ENCODE measurements at places on chromosomes 2 and 18. TPM values are rescaled to one million over a fixed set of nuclear protein-coding genes. Genes with fewer than 3 reads are reported as not detected.

Gene CCDC74B
- not detected for polyA plus RNA-seq

Gene ADRA2B
- not detected for polyA plus RNA-seq

Gene GBX2
- not detected for polyA plus RNA-seq

Gene CD28
- polyA plus RNA-seq = 15.8 TPM

Gene SLC23A3
- polyA plus RNA-seq = not detected

Gene NR4A2
- polyA plus RNA-seq = 20.1 TPM

Gene TMEM178A
- 0.11 TPM for polyA plus RNA-seq

Gene MC5R
- polyA plus RNA-seq = not detected

Gene TPO
- polyA plus RNA-seq = not detected

Gene ASPRV1
- polyA plus RNA-seq = 1.8 TPM

Gene CKAP2L
- not detected for polyA plus RNA-seq

Gene TIMM21
- polyA plus RNA-seq = 14.6 TPM

Gene MAPK4
- polyA plus RNA-seq = not detected

Gene AP1S3
- polyA plus RNA-seq = 1.6 TPM

Gene EIF2B4
- polyA plus RNA-seq = 30.0 TPM

Gene CSRNP3
- polyA plus RNA-seq = not detected

Gene CYBRD1
- 0.09 TPM for polyA plus RNA-seq

Gene AGXT
- not detected for polyA plus RNA-seq

Gene PPP1CB
- polyA plus RNA-seq = 82.1 TPM

Gene TGFA
- polyA plus RNA-seq = 0.76 TPM

Gene KIAA2012
- not detected for polyA plus RNA-seq

Gene MGAT4A
- polyA plus RNA-seq = 350 TPM

Gene CDH7
- not detected for polyA plus RNA-seq

Gene TUBA3D
- polyA plus RNA-seq = not detected

Gene RAB17
- polyA plus RNA-seq = not detected

Gene C2orf81
- polyA plus RNA-seq = 5.3 TPM

Gene CNDP1
- not detected for polyA plus RNA-seq

Gene GAD1
- polyA plus RNA-seq = not detected

Gene SERPINB11
- not detected for polyA plus RNA-seq

Gene BBS5
- 1.3 TPM for polyA plus RNA-seq

Gene INHA
- not detected for polyA plus RNA-seq

Gene RNU2-63P
- not detected for polyA plus RNA-seq

Gene FZD7
- not detected for polyA plus RNA-seq

Gene DCC
- polyA plus RNA-seq = not detected

Gene RIT2
- polyA plus RNA-seq = not detected

Gene CCDC150
- not detected for polyA plus RNA-seq

Gene CDH20
- 0.06 TPM for polyA plus RNA-seq

Gene TNFAIP6
- not detected for polyA plus RNA-seq

Gene ITM2C
- 35.4 TPM for polyA plus RNA-seq

Gene BOLL
- polyA plus RNA-seq = not detected

Gene HOXD12
- polyA plus RNA-seq = not detected

Gene NFATC1
- polyA plus RNA-seq = 12.7 TPM

Gene HES6
- polyA plus RNA-seq = 2.0 TPM

Gene PDE1A
- not detected for polyA plus RNA-seq

Gene SLC40A1
- 33.8 TPM for polyA plus RNA-seq

Gene ZNF892
- 1.7 TPM for polyA plus RNA-seq

Gene SERPINB4
- polyA plus RNA-seq = not detected

Gene DAW1
- not detected for polyA plus RNA-seq

Gene AQP12A
- polyA plus RNA-seq = not detected

Gene CAPN13
- polyA plus RNA-seq = not detected

Gene IHH
- polyA plus RNA-seq = not detected

Gene FAP
- not detected for polyA plus RNA-seq

Gene WNT6
- not detected for polyA plus RNA-seq

Gene FTCDNL1
- 1.8 TPM for polyA plus RNA-seq

Measured in naive thymus-derived CD8-positive, alpha-beta T cell (primary cell).